ENCODE measurements at places on chromosomes 7 and 10. TPM values are rescaled to one million over a fixed set of nuclear protein-coding genes. Genes with fewer than 3 reads are reported as not detected.

DNA sequence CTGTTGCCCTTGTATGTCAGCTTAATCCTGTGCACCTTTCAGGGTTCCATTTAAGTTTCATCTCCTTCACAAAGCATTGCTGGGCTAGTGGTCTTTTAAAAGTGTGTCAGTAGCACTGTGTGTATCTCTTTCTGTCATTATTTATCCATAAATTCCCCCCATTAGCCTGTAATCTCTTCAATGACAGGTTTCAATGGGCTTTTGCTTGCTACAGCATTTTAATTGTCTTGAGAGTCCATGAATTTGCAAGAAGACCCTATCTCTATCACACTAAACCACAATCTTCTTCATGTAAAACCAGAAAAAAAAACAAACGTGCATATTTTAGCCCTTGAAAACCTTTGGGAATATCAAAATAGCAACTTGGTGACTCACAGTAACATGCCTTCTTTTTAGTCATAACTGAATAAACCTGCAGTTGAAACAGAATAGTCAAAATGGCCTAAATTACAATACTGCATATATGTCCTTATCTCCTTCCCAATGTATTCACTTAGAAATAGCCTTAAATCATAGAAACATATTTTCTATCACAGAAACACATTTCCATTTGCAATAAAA is 118.6 kb downstream of the PON1 start:
- DNase-seq, result no peak

DNA sequence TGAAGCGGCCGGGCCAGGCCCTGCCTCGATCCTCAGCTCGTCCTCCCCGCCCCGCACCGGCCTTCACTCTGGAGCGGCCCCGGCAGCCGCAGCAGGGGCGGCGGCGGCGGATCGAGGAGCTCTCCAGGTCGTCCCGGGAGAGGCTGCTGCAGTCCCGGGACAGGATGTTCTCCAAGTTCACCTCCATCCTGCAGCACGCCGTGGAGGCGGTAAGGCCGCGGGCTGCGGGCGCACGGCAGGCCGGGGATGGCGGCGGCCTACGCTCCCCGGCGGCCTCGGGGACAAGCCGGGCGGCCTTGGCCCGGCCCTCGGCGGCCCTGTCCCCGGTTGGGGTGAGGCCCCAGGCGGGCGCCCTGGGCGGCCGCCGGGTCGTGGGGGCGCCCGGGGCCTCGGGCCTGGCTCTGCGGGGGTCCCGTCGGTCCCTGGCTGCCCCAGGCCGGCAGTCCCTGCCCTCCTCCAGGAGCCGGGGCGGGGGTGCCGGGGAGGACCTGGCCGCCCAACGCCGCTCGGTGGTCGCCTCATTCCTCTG is 399 bp downstream of the FHIP2A start:
- DNase-seq, result no peak

DNA sequence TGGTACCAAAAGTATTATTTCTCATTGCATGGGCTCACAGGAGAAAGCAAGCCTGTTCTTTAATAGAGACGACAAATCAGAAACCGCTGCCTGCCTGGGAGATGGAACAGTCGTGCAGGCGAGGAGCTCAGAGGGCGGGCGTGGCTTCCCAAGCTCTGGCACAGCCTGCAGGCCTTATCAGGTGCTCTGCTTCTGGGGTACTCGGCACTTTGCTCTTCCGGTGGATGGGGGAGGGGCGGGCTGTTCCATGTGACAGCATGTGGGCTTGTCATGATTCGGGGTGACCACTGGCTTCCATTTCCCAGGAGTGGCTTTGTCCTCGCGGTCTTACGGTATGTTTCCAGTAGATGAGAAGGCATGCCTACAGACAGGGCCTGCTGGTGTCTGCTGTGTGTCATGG is 228.6 kb downstream of the MGMT start:
- no peak for DNase-seq

GRCh38 chr7:90988516-90988915 is 275.7 kb upstream of the FZD1 start:
- no peak for DNase-seq

DNA sequence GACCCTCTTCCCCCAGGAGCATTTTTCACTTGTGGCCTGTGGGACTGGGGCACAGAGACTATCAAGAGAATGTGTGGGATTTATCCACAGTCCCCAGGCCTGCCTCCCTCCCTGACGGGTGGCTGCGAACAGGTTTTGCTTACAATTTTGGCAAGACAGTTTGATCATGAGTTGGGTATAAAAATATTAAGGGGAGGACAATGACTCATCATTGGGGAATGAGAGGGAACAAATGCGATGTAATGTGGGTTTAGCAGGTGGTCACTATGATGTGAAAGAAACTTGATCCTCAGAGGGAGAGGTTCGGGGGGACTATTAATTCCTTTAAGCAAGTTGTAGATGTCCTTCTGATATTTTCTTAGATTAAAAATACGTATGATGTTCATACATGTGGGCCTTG is 52.2 kb downstream of the EMX2 start:
- DNase-seq, result no peak

- no peak for DNase-seq
These were observed 65.3 kb downstream of the HOXA1 start for GRCh38 chr7:27030393-27031050.

- DNase-seq, result no peak
These were observed 244.4 kb downstream of the TNS3 start for GRCh38 chr7:47337531-47337930.

DNA sequence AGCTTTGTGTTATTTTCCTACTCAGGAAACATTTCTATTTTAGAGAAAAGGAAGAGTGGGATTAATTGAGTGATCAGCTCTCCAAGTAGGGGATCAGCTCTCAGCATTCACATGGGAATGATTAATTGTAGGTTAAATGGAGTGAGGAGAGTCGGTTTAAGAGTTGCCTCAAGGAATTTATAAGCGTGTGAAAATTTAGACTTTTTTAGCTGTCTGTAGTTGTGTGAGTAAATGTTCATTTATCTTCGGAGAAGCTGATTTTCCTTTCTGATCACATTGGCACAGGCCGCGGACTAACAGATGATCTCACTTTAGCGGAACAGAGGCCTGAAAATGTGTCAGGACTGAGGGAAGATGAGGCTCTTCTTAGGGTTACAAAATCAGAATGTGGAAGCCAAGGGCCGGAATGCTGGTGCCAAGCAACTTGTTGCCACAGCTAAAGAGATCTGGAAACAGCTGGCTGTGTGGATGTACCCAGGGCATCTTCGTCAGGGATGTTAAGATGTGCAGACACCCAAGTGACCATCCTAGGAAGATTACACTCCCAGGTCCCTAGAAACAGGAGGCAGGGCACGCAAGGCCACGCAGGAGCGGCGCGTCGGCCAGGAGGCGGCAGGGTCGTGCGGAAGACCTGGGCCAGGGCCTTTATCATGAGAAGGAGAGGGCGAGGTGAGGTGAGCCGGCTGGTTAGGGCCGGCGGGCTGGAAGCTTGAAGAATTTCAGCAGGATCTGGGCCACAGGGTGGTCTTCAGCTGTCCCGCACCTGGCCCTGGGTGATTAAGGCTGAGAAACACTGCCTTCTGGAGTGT is 35.1 kb upstream of the TTYH3 start:
- no peak for DNase-seq

GRCh38 chr7:78594156-78594555 is 795.6 kb downstream of the PHTF2 start:
- no peak for DNase-seq

DNA sequence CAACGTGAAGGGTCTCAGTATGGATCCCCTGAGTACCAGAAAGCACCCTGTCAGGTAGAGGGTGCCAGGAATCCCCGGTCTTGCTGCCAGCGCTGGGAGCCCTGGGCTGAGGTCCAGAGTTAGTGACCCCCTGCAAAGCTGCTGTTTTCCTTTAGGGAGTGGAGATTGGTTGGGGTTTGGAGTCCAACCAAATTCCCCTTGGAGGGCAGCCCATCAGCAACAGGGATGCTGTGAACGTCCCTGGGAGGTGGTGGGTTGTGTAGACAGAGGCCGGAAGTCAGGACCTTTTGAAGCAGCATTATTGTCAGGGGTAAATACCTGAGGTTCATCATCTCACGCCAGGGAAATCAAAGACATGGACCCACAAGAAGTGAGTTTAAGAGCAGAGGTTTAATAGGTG is 104.2 kb downstream of the COL26A1 start:
- no peak for DNase-seq

DNA sequence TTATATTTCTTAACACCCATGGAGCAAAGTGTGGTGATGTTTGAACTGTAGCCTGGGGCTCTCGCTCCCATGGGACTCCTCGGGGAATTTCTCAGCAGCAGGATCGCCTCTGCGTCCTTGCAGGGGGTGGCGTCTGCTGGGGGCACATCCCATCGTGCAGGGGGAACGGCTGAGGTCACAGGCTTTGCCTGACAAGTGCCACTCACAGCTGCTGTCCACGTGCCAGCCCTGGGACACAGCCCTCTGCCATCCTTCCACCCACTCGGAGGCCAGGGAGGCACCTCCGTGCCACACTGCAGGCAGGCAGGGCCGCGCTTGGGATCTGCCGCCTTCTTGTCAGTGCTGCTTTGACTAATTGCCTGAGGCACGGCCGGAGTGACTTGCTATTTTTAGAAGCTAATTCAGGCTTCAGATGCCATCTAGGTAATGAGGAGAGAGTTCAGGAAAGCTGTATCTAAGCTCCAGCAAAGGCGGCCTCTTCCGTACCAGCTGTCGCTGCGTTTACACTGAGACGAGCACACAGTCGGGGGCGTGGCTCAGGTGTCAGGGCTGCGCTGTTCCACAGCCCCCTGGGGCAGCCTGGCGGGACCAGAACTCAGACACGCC is 45.7 kb downstream of the PITRM1 start:
- DNase-seq, result no peak

GRCh38 chr10:79883986-79884385 is 57.4 kb downstream of the NUTM2E start:
- DNase-seq, result no peak

The PPP1R17 gene
- polyA plus RNA-seq, result not detected

The TMEM236 gene
- polyA plus RNA-seq, result not detected

The ADCY1 gene
- not detected for polyA plus RNA-seq

The LRRC61 gene
- 15.2 TPM for polyA plus RNA-seq

The HABP2 gene
- not detected for polyA plus RNA-seq

The TAS2R40 gene
- polyA plus RNA-seq, result not detected

The DLX6 gene
- polyA plus RNA-seq, result not detected

The OR2A5 gene
- not detected for polyA plus RNA-seq

All from naive B cell (primary cell).